CD4-positive, CD25-positive, alpha-beta regulatory T cell (primary cell): ENCODE measurements at places on chromosomes 5 and 9.
A peak's percentile ranks its signal among the peaks of the same experiment; 100 is the strongest.

DNA sequence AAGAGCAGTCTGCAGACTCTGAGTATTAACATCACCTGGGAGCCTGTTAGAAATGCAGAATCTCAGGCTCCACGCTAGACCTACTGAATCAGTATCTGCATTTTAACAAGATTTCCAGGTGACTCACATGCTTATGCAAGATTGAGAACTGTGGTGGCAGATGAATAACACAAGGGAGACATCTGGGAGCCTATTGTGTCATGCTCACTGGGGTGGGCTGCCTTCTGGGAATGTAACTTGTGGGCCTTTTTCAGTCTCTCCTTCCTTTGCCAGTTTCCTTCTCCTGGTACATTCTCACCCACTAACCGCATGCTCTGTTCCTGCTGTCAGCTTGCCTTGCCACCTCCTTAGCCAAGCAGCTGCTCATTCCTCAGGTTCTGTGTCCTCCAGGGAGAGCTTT is 176.6 kb upstream of the C9orf72 start:
- no peak for DNase-seq

GRCh38 chr9:84331119-84331809 is 9.3 kb downstream of the SLC28A3 start:
- no peak for DNase-seq

DNA sequence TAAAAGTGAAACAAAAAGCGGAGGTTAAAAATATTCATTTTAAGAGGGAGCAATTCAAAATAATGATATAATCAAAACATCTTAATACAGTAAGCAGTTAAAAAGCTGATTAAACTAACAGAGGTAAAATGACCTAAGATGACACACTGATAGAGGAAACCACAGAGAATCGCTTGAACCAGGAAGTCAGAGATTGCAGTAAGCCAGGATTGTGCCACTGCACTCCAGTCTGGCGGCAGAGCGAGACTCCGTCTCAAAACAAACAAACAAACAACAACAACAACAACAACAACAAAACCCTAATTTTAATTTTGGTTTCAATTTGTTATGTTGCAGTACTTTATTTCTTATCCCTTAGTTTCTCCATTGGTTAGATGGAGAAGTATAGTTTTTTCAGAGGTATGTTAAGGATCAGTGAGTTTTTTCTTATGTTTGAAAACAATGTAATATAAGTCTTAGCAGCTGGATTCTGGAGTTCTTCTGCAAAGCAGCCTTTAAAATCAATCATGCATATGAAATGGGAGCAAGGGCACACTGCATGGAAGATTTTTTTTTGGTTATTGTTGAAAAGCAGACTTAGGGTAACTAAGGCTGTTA is 58.5 kb downstream of the MLANA start:
- DNase-seq: no peak

DNA sequence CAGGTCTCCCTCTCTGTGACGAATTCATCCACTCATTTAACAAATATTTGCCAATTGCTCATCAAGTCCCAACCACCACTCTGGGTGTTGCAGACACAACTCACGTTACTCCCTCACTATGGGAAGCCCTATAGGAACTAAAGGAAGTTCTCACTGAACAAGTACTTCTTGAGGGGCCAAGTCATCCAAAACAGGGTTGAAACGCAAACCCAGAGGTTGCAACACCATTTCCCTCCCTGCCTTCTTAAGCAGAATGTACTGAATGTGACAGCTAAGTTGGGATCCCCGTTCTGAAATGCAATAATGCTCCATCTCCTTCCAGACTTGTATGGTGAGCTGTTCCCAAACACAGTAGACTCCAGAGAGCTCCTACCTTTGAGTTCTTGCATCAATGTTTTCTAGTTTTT is 34.3 kb downstream of the EPB41L4B start:
- DNase-seq: no peak

- DNase-seq: no peak
Observed at GRCh38 chr5:160905285-160905684, 53.3 kb upstream of the ATP10B start.

DNA sequence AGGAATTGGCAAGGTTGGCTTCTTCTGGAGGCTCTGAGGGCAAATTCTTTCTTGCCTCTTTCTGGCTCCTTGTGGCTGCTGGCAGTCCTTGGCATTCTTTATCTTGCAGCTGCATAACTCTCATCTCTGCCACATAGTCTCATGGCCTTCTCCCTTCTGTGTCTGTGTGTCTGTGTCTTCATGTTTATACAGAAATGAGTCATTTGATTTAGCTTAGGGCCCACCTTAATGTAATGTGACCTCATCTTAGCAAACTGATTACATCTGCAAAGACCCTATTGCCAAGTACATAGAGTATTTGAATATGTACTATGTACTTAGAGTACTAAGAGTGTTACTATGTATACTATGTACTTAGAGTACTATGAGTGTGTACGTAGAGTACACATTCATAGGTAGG is 122.5 kb downstream of the RFK start:
- DNase-seq: no peak

DNA sequence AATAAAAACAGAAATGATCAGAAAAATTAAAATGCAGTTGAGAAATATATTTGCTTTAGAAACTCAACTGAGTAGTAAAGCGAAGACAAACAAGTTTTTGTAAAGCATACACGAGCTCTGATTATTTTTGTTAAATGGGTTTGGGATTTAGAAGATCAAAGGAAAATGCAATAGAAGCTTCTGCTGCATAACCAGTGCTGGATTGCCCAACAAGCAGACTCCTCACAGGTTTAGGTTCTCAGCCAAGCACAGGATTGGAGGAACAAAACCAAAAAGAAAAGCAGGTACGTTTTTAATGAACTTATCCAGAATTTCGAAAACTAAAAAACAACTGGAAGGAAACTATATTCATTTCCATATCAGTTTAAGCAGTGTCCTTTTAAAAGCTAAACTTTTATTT is 423.8 kb downstream of the TMEM161B start:
- DNase-seq: no peak

GRCh38 chr9:76537150-76537646 is 78.2 kb downstream of the GCNT1 start:
- no peak for DNase-seq

DNA sequence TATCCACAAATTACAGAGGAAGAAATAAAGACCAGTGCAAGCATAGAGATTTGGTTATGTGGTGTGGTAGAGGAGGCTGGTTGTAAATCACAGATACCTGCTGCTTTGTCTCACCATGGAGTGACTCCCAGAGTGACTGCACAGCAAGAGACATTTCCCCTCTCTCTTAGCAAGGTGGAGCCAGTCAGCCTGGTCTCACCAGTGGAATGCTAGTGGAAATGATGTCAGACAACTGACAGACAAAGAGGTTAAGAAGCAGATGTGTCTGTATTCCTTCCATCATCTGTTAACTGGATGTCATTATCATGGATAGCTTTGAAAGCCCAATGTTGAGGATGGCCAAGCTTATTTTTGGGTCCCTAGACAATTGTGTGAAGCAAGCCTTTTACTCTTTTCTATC is 509.4 kb upstream of the SEMA6A start:
- no peak for DNase-seq

DNA sequence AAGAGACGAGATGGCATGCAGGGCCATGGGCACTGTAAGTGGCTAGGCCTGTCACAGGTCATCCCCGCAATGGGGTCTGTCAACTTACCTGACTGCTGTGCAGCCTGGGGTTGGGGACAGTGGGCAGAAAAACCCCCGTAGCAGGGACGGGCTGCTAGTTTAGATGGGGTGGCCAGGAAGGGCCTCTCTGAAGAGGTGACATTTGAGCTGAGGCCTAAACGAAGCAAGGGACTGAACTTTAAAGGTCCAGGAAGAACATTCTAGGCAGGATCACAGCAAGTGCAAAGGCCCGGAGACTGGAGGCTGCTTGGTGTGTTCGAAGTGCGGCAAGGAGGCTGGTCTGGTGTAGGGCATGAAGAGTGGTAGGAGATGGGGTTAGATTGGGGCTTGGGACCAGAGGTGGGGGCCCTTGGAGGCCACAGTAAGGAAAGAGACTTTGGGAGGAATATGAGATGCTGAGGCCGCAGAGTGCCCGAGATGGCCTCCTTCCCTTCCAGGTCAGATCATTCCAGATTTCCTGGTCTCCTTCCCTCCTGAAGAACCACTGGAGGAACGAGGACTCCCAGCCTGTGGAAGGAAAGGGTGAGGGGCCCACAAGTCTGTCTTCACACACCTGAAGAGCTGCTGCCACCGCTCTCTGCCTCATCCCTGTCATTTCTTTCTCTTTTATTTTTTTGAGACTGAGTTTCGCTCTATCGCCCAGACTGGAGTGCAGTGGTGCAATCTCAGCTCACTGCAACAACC is 37.9 kb upstream of the SH3PXD2B start:
- DNase-seq: no peak

- DNase-seq: no peak
Observed at GRCh38 chr5:180636403-180637075, 12.9 kb downstream of the FLT4 start.

GRCh38 chr5:10607666-10608073 is 43.8 kb downstream of the ANKRD33B start:
- no peak for DNase-seq

DNA sequence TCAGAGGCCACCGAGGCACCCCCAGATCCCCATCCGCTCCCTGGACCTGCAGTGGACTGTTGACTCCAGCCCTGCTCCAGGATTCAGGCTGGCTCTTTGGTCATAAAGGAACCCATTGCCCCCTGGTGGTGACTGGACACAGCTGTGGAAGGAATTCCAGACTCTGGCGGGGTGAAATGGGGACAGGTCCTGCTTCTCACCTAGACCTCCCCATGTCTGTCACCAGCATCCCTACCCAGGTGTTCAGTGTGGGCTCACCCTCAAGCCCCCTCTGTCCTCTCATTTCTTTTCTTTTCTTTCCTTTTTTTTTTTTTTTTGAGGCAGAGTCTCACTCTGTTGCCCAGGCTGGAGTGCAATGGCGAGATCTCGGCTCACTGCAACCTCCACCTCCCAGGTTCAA is 25.5 kb upstream of the STXBP1 start:
- DNase-seq: peak; percentile 53

GRCh38 chr5:170782438-170782837 is 1.1 kb upstream of the GABRP start:
- DNase-seq: no peak

DNA sequence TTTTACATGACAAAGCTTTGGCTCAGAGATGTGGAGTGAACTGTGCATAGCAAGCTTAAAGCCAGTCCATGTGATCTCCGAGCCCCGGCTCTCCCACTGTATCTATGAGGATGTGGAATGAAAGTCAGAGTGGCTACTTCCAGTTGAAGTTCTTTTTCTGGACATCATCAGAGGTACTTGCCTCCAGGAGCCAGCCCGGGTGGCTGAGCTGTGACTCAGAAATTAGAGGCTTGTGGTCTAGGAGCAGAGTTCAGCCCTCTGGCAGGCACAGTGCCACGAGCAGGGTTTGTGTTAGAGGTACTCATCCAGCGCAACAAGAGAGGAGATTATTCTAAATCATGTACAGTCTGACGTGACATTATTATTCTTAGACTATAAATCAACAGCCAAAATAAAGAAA is 322.5 kb downstream of the CDK5RAP2 start:
- no peak for DNase-seq

DNA sequence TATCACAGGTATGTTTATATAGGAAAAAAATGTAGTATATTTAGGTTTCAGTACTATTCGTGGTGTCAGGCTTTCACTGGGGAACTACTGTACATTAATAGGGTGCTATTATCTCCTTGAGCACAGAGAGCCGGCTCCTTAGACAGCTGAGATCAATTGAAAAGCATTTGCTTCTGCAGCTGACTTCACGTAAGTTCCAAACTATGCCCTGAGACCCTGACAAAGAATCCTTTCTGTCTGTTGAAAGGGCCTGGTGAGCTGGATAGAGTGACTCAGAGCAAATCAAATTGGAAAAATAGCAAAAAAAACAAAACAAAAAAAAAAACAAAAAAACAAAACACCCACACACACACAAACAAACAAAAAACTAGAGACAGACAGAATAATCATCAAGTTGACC is 652.0 kb downstream of the MTRR start:
- no peak for DNase-seq

DNA sequence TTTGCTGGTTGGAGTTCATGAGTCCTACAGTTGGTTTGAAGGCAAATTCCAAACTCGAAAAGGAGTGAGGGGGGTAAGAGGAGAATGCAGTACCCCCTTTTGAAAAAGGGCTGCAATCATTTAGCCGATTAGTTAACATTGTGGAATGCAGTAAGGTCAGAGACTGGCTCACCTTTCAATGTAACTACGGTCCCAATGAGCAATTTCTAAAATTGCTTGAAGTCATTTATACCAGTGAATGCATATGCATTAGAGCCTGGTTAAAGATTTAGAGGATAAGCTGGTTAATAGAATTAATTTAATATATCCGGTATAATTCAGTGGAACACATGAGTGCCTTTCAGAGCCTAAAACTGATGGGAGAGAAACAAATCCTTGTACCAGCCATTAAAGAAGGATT is 172.6 kb upstream of the PAPPA start:
- DNase-seq: no peak

GRCh38 chr9:94479757-94480156 is 75.1 kb upstream of the PCAT7 start:
- no peak for DNase-seq

- no peak for DNase-seq
Observed at GRCh38 chr9:12719431-12719830, 26.2 kb downstream of the TYRP1 start.

DNA sequence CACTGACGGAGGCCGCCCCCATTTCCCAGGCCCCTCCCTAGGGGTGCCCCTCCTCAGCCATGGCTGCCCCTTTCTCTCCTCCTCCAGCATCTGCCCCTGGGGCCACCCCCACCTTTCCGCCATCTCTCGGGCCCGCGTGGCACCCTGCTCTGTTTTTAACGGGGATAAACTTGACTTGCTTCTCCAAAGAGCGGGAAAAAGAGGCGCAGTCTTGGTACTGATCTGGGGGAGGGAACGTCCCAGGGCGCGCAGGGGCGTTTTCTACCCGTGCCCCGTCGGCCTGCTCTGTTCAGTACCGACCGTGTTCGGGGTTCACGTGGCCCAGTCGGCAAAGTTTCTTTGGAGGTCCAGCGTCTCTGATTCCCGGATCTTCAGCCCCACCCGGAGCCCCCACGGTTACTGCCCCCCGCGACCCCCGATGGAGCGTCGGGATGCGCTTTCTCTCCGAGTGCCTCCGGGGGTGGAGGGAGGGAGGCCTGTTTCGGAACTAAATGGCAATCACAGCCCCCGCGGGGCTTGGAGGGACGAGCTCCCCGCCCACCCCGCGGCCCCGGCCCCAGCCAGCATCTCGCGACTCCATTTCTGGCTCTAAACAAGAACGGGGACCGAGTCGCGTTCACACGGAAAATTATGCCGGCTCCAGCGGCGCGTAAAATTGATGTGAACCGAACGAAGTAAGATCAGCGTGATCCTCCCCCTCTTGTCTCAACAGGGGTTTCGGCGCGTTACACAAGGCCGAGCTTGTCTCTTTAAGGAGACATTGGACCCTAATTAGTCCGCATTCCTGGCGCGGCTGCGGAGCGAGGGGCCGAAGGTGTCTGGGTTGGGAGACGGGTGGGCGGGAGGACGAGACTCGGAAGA is 1.1 kb upstream of the TLE4 start:
- DNase-seq: peak; percentile 16

DNA sequence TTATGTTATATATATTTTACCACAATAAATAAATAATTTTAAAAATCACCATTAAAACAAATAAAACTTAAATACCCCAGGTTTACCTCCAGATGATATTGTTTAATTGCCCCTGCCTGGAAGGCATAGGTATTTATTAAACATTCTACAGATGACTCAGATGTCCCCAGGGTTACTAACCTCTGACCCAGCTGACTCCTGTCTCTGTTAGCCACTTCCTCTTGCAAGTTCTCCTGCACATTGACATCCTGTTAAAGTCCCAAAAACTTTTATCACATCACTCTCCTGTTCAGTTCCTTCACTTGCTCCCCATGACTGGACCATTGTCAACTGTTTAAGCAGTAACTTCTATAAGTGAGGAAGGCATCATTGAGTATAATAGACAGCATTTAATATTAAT is 37.0 kb upstream of the RAB3C start:
- DNase-seq: peak; percentile 0
